ENCODE measurements at places on chromosomes 7 and 10.

GRCh38 chr7:142300689-142301088 lies 42.8 kb upstream of the PRSS58 start:
- no peak for DNase-seq

GRCh38 chr10:129626796-129627435 lies 159.9 kb downstream of the MGMT start:
- no peak for DNase-seq

DNA sequence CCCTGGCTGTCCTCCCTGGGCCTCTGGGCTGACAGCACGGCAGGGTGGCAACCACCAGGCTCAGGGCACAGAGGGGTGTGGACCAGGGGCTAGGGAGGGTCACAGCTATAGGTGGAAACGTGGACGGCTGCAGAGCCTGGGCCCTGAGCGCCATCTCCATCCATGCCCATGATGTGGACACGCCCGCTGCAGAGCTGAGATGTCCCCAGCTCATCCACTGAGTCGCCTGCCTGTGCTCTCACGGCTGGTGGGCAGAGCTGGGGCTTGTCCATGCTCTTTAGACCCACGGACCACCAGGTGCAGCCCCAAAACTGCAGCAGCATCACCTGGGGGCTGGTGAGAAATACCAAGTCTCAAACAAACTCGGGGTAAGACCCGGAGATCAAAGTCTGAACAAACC lies 16.1 kb downstream of the TECPR1 start:
- DNase-seq, result no peak

DNA sequence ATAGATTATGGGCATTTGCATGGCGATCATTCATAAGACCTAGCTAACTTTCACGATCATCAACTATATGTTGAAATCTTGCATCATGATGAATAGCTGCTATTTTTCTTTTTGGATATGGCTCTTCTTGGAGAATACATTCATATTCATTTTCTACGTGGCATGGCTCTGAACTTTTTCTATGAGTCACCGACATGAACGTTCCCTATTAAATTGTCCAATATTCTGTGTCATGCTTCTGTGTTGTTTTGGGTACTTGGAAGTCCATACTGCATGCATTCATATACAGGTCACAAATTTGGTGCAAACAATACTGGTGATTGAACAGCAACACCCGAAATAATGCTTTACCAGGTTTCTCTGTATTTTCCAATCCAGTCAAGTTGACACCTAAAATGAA lies 37.9 kb upstream of the ANKRD1 start:
- no peak for DNase-seq

GRCh38 chr10:12690525-12691126 lies 310.9 kb downstream of the CCDC3 start:
- no peak for DNase-seq

- no peak for DNase-seq
Measured at GRCh38 chr10:95756809-95757684, 1.1 kb downstream of the ENTPD1 start.

DNA sequence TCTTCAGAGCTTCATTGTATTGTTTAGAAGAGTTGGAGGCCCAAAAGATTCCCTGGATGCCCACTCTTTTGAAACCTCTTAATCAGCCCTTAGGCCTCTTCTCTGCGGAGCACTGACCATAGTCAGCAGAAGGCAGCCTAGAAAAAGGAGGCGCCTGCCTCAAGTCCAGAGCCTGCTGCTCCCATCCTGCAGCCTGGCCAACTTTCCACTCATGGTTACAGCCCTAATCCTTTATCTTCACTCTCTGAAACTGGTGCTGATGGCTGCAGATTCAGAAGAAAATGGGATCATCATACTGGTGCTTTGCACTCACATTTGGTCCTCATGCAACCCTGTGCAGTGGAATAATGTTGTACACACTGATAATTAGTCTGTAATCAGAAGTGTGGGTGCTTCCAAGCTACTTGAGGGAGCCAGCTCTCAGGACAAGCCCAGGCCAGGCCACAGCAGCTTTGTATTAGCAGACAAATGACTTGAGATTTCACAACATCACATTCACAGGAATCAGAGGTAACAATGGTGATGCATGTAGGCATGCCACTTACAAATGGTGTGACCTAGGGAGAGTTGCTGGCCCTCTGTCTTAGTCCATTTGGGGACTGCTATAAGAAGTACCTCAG lies 272.9 kb downstream of the GALNT17 start:
- no peak for DNase-seq

DNA sequence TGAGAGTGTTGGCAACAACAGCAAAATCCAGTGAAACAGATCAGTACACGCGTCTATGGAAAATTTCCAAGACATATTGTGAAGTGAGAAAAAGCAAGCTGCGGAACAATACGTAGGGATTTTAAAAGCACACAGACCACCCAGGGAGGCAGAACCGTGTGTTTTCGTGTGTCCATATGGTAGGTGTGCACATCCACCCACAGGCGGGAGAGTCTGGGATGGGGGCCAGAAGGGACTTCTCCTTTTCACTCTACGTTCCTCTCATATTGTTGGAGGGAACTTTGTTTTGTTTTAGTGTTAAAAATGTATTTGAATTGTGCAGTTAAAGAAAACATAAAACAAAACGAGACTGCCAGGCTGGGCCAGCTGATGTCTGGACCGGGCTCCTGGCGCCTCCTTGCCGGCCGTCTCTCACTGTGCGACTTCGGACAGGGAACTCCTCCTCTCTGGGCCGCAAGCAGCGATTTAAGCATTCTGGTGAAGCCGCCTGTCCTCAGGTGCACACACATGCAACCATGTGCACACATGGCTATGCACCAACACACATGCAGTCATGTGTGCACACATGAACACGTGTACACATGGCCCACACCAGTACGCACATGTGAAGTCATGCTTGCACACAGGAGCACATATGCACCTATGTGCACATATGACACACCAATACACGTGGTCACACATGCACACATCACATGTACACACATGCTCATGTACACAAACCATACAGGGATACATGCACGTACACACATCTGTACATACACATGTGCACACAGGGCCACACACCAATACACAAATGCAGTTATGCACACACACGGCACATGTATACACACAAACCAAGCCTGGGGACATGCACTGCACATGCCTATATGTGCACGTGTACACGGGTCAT lies 141.1 kb downstream of the ELFN1 start:
- DNase-seq, result no peak

- no peak for DNase-seq
Measured at GRCh38 chr10:30630571-30630970, 1.0 kb upstream of the LYZL2 start.

GRCh38 chr10:122521011-122521410 lies 39.5 kb upstream of the DMBT1 start:
- no peak for DNase-seq

DNA sequence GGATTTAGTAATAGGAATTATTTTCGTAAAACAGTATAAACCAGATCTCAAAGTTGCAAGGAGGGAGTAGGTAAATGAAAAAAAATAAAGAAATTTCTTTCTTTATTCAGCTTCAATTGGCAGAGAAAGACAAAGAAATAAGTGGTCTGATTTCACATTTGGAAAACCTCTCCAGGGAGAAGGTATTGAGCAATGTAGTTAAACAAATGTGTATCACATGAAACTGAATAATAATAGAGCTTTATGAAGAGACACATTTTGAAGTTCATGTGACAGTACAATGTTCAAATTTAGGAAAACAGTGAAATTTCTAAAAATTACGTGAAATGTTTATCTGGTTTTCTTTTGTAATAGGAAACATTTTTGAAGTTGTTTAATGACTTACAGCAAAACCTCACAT lies 63.0 kb downstream of the TAX1BP1 start:
- DNase-seq, result no peak

- DNase-seq, result no peak
Measured at GRCh38 chr7:116139007-116139406, 71.3 kb upstream of the TES start.

GRCh38 chr10:75935240-75935639 lies 503.8 kb downstream of the LRMDA start:
- DNase-seq, result no peak

- DNase-seq, result no peak
Measured at GRCh38 chr10:42995537-42995936, 81.3 kb upstream of the RET start.

DNA sequence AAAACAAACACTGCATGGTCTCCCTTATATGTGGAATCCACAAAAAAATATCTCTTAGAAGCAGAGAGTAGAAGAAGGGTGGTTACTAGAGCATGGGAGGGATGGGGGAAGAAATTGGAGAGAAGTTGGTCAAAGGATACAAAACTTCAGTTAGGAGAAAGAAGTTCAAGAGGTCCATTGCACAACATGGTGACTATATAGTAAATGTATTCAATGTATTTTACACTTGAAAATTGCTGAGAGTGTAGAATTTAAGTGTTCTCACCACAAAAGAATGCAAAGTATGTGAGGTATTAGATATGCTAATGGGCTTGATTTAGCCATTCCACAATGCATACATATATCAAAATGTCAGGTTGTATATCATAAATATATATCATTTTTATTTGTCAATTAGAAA lies 232.0 kb upstream of the CELF2 start:
- no peak for DNase-seq

- no peak for DNase-seq
Measured at GRCh38 chr10:129743738-129744133, 220.3 kb downstream of the EBF3 start.

- DNase-seq, result no peak
Measured at GRCh38 chr7:63925262-63925625, 73.4 kb upstream of the ZNF722 start.

- peak; percentile 78 for DNase-seq
Measured at GRCh38 chr10:110209454-110209925, 2.1 kb downstream of the MXI1 start.

- DNase-seq, result no peak
Measured at GRCh38 chr10:43214071-43214955, 52.6 kb downstream of the RASGEF1A start.

All from stimulated activated naive CD4-positive, alpha-beta T cell (primary cell).